Uterus (tissue), 4 donors: ENCODE measurements at places on chromosomes 11 and 22. TPM values are rescaled to one million over a fixed set of nuclear protein-coding genes. Genes with fewer than 3 reads are reported as not detected.

DNA sequence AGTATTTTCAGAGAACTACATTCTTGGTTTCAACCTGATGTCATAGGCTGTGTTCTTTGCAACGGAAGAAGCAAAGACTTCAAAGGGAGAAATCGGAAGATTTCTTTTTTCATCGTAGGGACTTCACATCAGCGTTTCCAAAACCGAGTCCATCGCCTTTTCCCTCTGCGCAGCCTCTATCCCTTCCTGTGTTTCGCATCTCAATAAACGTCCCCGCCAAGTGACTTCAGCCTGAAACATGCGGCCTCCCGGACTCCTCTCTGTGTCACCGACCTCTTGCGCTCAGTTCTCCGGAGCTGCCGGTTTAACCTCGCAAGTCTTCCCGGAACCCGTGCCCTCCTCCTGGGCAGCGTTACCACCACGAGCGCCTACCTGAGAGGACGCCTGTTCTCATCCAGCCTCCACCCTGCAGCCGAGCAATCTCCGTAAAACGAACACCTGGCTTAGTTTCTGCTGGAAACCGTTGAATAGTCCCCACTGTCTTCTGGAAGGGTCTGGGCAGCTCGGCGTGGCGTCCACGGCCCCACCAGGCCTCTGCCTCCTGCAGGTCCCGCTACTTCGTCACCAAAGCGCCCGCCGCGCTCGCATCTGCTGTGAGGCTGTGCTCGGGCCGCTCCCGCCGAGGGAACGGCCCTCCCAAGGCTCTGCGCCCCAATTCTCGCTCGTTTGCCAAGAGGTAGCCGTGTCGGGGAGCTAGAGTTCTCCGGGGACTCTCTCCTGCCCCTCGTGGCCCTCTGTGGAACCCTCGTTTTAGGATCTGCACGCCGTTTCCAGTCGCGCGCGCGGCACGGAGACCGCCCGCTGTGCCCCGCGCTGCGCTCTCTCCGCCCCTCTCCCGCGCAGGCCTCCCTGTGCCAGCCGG, at the start of gene GLB1L3:
GLB1L3 (plus strand) TSS at position 846 of the 862 bp plus-strand sequence. CDS start 362 bp downstream, outside the sequence.
- peak; percentile 24 for DNase-seq
- H3K4me1 ChIP-seq: no peaks in the 10 kb centered on the region
- peaks cover 16% of the 10 kb centered on the region for H3K27me3 ChIP-seq
- H3K27ac ChIP-seq: peak within 1 kb of the TSS; percentile 13

GRCh38 chr11:105296806-105297205, 157.2 kb upstream of the CARD18 start:
- no peak for DNase-seq
- no peaks in the 10 kb centered on the region for H3K4me1 ChIP-seq
- no peak overlapping the region for H3K27ac ChIP-seq
- no peaks in the 10 kb centered on the region for H3K36me3 ChIP-seq

DNA sequence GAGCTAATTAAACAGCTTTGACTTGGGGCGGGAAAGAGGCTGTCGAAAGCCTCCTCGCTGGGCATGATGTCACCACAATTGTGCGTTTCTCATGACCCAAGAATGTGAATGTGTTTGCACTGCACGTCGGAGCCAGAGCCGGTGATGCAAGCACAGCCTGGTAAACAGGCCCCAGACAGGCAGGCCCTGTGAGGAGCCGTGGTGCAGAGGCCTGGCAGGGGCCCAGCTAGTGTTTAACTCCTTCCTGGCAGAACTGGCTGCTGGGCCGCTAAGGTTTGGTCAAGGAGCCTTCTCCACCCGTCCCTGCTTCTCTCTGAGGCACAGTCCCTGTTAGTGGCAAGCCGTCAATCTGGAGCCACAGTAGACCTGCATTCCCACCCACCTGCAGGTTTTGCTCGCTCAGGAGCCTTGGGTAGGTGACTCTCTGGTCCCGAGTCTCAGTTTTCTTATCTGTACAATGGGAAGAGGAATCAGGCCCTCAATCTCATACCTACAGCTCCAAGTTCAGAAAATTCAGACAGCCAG, 25.4 kb upstream of the SMTN start:
- H3K27ac ChIP-seq: peak overlapping the region; percentile 99
- DNase-seq: peak; percentile 98
- no peaks in the 10 kb centered on the region for H3K36me3 ChIP-seq
- no peaks in the 10 kb centered on the region for H3K27me3 ChIP-seq
- peaks cover 7% of the 10 kb centered on the region for H3K4me1 ChIP-seq

DNA sequence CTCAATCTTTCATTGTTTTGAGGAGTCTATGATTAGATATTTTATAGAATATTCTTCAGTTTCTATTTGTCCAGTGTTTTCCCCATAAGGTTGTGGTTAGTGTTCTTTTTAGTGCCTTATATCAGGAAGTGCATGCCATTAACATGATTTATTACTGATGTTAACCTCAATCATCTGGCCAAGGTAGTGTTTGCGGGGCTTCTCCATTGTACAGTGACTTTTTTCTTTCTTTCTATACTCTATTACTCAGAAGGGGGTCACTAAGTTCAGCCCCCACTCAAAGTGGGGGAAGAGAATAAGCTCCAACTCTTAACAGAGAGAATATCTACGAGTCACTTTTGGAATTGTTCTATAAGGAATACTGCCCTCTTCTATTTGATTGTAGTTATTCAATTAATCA, 415.8 kb downstream of the DYNC2H1 start:
- H3K4me1 ChIP-seq: no peaks in the 10 kb centered on the region
- no peaks in the 10 kb centered on the region for H3K36me3 ChIP-seq
- no peak overlapping the region for H3K27ac ChIP-seq
- no peak for DNase-seq
- H3K27me3 ChIP-seq: no peaks in the 10 kb centered on the region
- no peak overlapping the region for H3K4me3 ChIP-seq

DNA sequence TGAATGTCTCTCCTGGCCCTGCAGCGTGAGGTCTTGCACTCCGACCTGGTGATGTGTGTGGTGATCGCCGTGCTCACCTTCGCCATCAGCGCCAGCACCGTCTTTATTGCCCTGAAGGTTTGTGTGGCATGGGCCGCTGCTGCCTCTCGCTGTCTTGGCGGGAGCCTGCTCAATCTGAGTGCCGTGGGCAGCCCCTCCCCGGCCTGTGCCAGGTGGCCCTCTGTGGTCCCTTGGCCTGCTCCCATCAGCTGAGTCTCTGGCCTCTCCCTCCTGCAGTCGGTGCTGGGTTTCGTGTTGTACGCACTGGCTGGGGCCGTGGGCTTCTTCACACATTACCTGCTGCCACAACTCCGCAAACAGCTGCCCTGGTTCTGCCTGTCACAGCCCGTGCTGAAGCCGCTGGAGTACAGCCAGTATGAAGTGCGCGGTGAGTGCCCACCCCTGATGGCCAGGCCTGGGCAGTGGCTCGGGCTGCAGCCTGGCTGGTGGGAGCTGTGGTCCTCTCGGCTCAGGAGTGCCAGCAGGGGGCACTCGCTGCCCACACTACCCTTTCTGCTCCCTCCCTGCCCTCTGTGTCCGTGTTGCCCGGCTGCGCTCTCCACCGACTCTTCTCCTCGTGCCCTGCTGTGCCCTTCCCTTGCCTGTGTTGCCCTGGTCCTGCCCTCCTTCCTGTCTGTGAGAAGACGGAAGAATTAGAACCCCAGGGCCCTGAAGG, 10.2 kb downstream of the PCNX3 start:
- H3K36me3 ChIP-seq: no peaks in the 10 kb centered on the region
- H3K4me1 ChIP-seq: no peaks in the 10 kb centered on the region
- no peaks in the 10 kb centered on the region for H3K27me3 ChIP-seq
- peak; percentile 52 for DNase-seq

- peak overlapping the region; percentile 96 for H3K27ac ChIP-seq
- peaks cover 25% of the 10 kb centered on the region for H3K4me1 ChIP-seq
- H3K4me3 ChIP-seq: peak overlapping the region; percentile 25
- no peak for DNase-seq
Measured at GRCh38 chr22:31092161-31092560, 11.0 kb downstream of the SMTN start.

DNA sequence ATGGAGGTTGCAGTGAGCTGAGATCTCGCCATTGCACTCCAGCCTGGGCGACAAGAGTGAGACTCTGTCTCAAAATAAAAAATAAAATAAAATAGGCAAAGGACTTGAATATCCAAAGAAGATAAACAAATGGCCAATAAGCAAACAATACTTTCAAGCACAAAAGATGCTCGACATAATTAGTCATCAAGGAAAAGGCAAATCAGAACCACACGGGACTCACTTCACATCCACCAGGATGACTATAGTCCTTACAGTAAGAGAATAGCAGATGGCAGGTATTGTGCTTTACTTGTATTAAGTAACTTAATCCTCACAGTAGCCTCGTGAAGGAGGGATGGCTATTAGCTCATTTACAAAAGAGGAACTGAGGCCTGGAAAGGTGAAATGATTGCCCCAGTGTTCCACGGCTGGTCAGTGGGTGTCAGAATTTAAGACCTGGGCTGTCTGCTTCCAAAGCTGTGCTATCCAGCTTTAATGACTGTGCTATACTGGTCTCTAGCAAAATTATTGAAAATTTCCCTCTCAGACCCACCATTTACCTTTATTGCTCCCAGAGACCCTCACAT, 40.2 kb upstream of the RBFOX2 start:
- H3K27me3 ChIP-seq: no peaks in the 10 kb centered on the region
- no peak overlapping the region for H3K4me3 ChIP-seq
- no peak overlapping the region for H3K27ac ChIP-seq
- DNase-seq: no peak
- H3K36me3 ChIP-seq: no peaks in the 10 kb centered on the region
- H3K4me1 ChIP-seq: no peaks in the 10 kb centered on the region

Gene NNMT
- total RNA-seq: 4.6 TPM

Gene ZNF70
- 13.8 TPM for total RNA-seq
